ENCODE measurements at places on chromosomes 16 and 17.

DNA sequence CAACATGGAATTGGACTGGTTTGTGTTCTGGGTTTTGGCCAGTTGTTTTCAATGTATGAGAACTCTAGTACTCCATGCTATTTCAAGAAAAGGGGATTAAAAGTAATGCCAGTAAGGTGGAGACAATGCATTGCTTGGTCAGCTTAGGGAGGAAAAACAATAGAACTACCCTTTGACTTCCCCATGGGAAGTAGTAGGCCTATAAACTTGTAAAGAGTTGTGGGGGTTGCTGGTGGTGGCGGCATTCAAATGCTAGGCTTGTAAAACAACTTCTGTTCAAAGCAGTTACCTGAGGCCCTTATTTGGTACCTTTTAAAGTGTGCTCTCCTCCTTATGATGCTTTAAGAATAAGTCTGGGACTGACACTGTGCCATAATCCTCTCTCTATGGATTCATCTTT is 9.4 kb downstream of the MAP3K3 start:
- no peak for DNase-seq

- no peak for DNase-seq
These were observed 800 bp upstream of the NME4 start for GRCh38 chr16:396199-396598.

DNA sequence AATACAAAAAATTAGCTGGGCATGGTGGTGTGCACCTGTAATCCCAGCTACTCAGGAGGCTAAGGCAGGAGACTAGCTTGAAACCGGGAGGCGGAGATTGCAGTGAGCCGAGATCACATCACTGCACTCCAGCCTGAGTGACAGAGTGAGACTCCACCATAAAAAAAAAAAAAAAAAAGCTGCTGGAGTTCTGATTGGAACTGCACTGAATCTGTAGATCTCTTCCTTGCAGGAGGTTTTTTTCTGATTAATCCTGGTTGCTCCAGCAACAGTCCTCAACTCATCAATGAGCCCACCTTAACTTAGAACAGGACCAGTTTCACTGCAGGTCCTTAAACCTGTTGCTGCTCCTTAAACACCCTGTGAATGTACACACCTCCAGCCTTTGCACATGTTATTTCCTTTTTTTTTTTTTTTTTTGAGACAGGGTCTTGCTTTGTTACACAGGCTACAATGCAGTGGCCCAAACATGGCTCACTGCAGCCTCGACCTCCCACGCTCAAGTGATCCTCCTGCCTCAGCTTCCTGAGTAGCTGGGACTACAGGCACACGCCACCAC is 1.6 kb upstream of the ODAD4 start:
- DNase-seq, result no peak

GRCh38 chr17:38982858-38983746 is 15.9 kb upstream of the FBXO47 start:
- DNase-seq, result peak; percentile 39

DNA sequence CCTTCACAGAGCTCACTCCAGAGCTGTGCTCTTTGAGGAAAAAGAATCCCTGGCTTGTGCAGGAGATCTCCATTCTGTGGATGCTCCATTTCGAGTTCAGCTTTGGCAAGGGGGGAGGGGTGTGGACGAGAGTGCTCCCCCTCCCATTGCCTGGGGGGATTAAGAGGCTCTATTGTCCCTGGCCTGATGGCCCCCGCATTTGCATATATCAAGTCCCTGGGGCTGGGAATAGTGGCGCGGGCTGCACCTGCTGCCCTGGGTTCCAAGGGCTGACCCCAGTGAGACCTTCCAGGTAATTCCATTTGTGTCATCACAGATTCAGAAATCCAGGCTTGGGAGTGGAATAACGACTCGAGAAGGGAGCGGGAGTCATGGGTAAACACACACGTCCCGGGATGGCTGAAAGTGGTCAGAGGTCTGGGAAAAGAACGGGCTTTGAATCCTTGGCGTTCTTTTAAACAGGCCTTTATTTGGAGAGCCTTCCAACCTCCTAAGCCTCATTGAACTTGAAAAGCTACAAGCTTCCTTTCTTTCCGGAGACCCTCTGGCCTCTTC is 479.3 kb downstream of the HS3ST3B1 start:
- DNase-seq, result no peak

DNA sequence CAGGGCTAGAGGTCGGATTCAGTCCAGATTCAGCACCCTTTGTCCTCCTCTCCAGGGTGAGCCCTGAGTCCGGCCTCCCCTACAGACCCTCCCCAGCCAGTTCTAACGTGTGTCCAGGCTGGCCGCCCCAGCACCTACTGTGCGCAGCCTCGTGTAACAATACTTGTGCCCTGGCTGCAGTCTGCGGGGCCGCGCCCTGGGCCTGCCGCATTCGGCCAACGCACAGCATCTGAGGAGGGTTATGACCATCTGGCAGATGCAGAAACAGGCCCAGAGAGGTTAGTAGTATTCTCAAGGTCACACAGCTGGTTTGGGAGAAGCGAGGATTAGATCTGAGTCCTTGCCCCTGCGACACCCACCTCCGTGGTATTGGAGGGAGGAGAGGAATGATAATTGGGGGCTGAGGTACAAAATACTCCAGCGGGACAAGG is 968 bp downstream of the RIPOR1 start:
- no peak for DNase-seq

DNA sequence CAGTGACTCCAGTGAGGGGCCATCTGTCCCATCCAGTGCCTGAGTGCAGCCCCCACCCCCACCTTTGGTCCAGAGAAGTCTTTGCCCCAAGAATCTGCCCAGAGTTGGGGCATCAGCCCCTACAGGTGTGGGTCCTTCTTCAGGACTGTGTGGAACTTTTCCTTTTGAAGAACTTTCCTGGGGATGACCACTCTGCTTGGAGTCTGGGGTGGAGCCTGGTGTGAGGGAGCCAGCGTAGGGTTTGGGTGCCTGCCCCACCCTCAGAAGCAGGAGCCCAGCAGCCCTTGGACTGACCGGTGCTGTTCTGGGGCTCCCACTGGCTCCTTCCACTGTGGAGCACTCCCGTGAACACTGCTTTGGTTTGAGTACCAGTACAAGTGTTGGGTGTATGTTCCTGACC is 19.3 kb downstream of the MPRIP start:
- DNase-seq, result no peak

DNA sequence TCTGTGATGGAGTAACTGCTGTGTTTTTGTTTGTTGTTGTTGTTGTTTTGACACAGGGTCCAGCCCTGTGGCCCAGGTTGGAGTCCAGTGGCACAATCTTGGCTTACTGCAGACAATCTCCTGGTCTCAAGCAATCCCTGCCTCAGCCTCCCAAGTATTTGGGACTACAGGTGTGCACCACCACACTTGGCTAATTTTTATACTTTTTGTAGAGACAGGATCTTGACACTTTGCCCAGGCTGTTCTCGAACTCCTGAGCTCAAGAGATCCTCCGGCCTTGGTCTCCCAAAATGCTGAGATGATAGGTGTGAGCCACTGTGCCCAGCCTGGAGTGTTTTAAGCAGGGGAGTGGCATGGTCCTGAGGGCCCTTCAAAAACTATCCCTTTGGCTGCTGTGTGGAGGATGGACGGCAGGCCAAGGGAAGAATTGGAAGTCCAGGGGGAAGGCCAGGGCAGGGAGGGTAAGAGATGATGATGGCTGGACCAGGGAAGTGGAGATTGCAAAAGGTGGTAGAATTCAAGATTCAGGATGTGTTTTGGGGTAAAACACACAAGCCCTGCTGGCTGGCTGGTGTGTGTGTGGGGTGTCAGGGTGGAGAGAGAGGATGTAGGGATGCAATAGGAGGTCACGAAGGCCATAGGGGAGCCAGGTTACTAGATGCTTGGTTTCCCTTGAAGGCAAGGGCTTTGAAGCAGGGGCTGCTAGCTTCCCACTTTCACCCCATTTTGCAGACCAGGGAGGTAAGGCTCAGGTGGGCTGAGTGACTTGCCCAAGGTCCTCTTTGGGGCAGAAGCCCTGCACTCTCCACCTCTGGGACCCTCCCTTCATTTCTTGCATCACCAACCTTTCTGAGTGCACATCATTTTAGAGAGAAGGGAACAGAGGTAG is 18.8 kb upstream of the PLLP start:
- DNase-seq, result no peak

DNA sequence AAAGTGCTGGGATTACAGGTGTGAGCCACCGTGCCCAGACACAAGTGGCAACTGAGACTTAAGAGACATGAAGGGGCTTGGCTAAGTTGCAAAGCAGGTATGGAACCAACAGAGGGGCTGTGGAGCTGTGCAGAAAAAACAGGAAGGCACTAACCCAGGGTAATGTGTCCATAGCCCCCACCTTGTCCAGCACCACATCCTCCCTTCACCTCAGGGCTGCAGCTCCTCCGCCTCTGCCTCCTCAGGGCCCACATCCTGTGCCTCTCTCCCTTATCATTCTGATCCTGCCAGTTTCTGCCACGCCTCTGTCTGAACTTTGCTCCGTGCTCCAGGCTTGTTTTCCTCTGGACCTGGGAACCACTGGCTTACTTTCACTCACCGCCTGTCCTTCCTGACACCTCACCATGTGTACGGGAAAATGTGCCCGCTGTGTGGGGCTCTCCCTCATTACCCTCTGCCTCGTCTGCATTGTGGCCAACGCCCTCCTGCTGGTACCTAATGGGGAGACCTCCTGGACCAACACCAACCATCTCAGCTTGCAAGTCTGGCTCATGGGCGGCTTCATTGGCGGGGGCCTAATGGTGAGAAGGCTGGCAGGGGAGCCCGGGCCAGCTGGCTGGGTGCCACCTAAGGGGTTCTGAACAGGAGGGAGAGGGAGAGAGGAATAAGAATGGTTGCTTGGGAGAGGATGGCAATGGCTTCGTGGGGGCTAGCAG is at the start of gene TM4SF5:
Gene TM4SF5, plus strand, starts transcription at position 368 of the 716 bp plus-strand sequence. Its CDS starts 37 bp downstream, at position 405.
- no peak for DNase-seq

DNA sequence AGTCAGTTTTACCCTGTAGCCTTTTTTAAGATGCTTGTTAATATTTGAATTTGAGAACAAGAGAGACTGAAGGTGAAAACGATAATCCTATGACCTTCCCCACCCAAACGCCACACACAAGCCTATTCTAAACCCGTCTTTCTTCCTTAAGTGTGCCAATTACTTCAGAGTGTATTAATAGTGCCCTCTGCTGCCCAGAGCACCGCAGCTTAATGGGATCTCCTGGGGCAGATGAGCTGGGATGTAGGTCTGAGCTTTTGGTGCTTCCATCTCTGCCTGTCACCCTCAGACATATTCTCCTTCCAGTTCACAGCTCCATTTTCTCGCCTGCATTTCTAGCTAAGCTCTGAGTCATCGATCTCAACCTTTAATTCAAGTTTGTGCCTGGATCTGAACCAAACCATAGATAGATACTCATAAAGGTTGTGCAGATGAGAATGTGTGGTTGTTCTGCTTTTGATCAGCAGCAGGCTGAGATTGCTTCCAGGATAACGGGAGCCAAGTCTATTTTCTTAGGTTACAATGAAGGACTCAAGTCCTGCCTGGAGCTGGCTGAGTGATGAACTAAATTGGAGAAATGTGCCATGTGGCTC is 46.4 kb upstream of the CDH13 start:
- peak; percentile 0 for DNase-seq

- DNase-seq, result no peak
These were observed 1.6 kb upstream of the IRF8 start for GRCh38 chr16:85897382-85897781.

DNA sequence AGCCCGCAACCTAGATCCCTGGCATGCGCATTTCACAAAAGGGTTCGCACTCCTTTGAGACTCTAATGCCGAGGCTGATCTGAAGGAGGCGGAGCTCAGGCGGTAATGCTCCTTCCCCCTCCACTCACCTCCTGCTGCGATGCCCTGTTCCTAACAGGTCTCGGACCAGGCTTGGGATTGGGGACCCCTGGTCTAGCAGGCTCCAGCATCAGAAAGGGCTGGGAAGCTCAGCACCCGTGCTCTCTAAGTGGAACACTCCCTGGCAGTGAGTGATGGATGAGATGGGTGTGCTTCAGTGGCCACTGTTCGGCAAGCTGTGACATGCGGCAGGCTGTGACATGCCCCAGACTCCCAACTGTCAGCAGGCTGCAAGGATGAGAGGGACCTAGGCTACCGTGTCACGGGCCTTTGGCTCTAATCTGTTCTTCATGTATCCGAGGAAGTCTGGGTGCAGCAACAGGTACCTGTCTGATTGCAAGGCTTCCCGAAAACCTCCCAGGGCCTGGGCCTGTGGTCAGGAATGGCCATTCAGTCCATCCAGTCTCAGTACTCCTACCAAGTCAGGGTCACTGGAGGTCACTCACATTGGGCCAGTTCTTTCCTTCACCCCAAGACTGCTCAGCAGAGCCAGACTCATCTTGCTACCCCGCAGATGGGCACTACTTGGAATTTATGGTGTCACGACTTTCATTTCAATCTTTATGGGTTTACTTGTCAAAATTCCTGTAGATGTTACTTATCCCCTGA is 1.3 kb upstream of the ST6GALNAC2 start:
- no peak for DNase-seq

DNA sequence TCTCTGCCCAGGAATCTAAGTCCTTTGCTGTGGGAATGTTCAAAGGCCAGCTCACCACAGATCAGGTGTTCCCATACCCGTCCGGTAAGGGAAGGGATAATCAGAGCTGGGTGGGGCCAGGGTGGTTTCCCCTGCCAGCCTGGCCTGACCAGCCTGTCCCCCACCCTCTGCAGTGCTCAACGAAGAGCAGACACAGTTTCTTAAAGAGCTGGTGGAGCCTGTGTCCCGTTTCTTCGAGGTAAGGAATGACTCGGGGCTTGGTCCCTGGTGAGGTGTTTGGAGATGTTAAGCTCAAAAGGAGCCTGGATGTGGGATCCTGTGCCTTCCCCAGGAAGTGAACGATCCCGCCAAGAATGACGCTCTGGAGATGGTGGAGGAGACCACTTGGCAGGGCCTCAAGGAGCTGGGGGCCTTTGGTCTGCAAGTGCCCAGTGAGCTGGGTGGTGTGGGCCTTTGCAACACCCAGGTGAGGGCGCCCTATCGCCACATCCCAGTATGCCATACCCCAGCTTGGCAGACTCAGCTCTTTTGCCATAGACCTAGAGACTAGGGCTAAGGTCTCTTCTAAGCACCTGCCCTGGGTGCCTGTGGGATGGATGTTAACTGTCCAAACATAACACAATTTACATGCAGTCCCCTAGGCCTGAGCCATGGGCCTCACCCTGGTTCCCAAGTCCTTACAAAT is 997 bp downstream of the ACADVL start:
- DNase-seq, result peak; percentile 50

DNA sequence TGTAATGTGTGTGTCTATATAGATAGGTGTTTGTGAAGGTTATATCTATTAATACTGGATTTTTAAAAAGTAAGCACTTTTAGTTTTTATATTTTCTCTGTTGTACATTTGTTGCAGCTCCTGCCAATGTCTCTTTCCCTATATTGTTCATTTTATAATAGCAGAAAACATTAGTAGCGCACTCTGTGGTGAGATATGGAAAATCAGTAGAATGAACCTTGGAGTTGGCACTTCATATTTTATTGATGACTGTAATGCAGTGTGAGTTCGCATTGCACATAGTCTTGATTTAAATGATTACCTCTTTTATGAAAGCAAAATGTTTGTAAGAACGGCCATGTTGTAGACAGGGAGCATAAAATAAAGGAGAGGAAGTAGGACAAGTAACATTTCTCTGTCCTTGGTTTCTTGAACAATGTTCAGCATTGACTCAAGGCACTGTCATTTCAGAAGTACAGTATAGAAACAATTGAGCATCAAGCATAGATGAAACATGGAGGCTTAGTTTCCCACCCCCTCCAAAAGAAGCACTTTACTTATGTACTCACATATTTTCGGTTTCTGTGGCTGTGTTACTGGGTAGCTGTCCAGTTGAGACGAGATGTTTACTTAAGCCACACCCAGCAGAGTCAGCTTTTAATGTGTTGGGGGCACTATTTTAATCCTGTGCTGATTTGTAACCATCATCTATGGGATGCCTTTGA is 74.0 kb downstream of the TANC2 start:
- DNase-seq, result no peak
